ENCODE measurements at places on chromosomes 2 and 18. TPM values are rescaled to one million over a fixed set of nuclear protein-coding genes. Genes with fewer than 3 reads are reported as not detected.

DNA sequence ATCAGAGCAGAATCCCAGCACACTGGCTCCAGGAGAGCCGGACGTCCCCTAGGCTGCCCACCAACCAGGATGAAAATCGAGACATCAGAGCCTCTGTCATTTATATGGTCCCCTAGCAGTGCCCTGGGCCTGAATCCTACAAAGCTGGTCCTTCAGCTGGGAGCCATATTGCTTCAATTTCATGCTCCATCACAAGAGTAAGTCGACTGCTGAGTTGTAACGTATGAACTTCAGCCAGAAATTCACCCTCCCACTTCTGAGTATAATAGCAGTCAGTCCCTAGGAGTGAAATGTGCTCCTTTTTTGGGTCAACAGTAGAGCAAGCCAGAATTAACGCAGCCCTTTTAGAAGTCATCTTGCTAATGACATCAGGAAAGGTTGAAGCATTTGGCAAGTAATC lies 126.4 kb downstream of the CCBE1 start:
- DNase-seq, result no peak

- DNase-seq, result no peak
Observed at GRCh38 chr18:5294113-5294456, 1.4 kb downstream of the ZBTB14 start.

DNA sequence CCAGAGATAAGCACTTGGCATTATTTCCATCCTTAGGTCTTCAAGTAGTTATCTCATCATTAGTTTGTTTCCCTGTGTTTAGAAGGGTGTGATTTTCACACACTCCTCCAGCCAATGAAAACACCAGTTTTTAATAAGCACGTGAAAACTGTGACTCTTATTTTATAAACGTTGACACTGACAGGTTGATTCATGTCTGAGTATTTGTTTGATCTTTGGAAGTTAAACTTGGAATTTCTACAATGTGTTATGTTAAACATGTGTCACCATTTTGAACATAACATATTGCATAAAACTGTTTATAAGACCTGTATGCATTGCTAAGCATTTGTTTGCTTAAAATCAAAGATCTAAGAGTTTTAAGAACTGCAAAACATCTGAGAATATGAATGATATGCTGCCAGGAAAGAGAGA lies 27.6 kb downstream of the SLC40A1 start:
- DNase-seq, result peak; percentile 9

The ZSWIM2 gene
- not detected for polyA plus RNA-seq

The MATN3 gene
- 0.81 TPM for polyA plus RNA-seq

DNA sequence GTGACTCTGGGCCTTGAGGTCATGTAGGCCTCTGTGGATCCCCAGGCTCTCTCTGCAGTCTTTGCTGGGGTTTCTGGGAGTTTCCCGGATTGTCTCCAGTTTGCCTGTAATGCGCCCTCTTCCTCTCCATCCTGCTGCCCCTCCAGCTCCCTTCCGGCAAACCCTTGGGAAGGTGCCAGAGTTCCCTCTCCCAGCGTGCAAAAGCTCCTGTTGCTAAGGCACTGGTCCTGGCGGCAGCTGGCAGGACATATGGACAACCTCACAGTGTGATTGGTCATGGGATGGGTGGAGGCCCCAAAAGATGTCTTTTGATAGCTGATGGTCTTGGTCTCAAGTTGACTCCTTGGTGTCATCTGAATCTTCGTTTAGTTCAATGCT lies 320.1 kb downstream of the CYP26B1 start:
- DNase-seq, result no peak

- DNase-seq, result no peak
Observed at GRCh38 chr2:236239276-236240065, 24.7 kb downstream of the ASB18 start.

The MALT1 gene
- polyA plus RNA-seq, result 32.4 TPM

All from keratinocyte (primary cell).